ENCODE measurements at places on chromosomes 7 and 10.

GRCh38 chr10:52004342-52004949, 305.1 kb upstream of the CSTF2T start:
- no peaks in the 10 kb centered on the region for H3K27me3 ChIP-seq
- no peak overlapping the region for H3K4me3 ChIP-seq
- no peak overlapping the region for H3K27ac ChIP-seq
- H3K4me1 ChIP-seq, result no peaks in the 10 kb centered on the region
- H3K36me3 ChIP-seq, result no peaks in the 10 kb centered on the region
- no peak for DNase-seq

- no peaks in the 10 kb centered on the region for H3K36me3 ChIP-seq
- H3K27ac ChIP-seq, result no peak overlapping the region
- no peaks in the 10 kb centered on the region for H3K4me1 ChIP-seq
- no peak overlapping the region for H3K4me3 ChIP-seq
These were observed 53.5 kb downstream of the GLI3 start for GRCh38 chr7:42183547-42183946.

DNA sequence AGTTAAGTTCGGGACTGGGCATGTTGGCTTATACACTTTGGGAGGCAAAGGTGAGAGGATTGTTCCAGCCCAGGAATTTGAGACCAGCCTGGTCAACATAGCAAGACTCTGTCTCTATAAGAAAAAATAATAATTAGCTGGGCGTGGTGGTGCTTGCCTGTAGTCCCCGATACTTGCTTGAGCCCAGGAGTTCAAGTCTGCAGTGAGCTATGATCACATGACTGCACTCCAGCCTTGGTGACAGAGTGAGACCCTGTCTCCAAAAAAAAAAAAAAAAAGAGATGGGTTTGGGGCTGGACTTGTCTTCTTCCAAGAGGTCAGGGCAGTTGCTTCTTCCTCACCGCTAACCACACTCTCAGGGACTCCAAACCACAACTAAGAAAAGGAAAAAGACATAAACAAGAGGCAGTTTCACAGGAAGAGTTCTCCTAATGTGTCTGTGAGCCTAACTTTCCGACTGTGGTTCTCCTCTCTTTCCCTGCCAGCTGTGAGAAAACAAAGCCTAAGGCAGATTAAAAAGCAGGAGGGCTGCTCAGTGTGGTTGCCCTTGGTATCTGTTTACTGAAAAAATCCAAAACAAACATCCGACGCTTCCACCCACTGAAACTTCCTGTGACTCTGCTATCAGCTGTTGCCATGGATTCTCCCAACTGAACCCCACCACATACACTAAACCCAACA, 2.4 kb upstream of the SERPINE1 start:
- peaks cover 27% of the 10 kb centered on the region for H3K4me1 ChIP-seq
- H3K27ac ChIP-seq, result no peak overlapping the region
- H3K4me3 ChIP-seq, result no peak overlapping the region
- no peak for DNase-seq
- peaks cover 83% of the 10 kb centered on the region for H3K27me3 ChIP-seq
- no peaks in the 10 kb centered on the region for H3K36me3 ChIP-seq

- H3K4me1 ChIP-seq, result no peaks in the 10 kb centered on the region
- H3K4me3 ChIP-seq, result no peak overlapping the region
These were observed 277.6 kb downstream of the SFMBT2 start for GRCh38 chr10:7133278-7133677.

DNA sequence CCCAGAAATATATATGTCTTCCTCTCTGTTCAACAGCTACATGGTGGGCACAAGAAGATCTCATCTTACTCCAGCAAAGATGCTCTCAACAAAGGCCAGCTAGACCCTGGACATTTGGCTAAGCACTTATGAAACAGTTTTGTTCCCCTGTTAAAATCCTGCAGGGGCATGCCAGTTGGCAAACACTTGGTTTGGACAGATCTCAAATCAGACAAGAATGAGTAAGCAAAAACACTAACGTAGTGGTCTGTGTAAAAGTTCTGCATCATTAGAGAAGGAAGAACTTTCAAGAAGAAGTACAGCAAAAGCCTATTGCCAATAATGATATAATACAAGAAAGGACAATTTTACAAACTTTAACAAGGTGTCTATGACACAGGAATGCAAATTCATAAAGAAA, 125.6 kb downstream of the CALN1 start:
- H3K4me1 ChIP-seq, result no peaks in the 10 kb centered on the region
- no peaks in the 10 kb centered on the region for H3K36me3 ChIP-seq
- no peak overlapping the region for H3K4me3 ChIP-seq
- no peak for DNase-seq

- H3K27me3 ChIP-seq, result no peaks in the 10 kb centered on the region
- no peaks in the 10 kb centered on the region for H3K4me1 ChIP-seq
- no peaks in the 10 kb centered on the region for H3K36me3 ChIP-seq
- no peak overlapping the region for H3K4me3 ChIP-seq
- DNase-seq, result no peak
These were observed 39.2 kb upstream of the NANOS1 start for GRCh38 chr10:118990326-118990725.

DNA sequence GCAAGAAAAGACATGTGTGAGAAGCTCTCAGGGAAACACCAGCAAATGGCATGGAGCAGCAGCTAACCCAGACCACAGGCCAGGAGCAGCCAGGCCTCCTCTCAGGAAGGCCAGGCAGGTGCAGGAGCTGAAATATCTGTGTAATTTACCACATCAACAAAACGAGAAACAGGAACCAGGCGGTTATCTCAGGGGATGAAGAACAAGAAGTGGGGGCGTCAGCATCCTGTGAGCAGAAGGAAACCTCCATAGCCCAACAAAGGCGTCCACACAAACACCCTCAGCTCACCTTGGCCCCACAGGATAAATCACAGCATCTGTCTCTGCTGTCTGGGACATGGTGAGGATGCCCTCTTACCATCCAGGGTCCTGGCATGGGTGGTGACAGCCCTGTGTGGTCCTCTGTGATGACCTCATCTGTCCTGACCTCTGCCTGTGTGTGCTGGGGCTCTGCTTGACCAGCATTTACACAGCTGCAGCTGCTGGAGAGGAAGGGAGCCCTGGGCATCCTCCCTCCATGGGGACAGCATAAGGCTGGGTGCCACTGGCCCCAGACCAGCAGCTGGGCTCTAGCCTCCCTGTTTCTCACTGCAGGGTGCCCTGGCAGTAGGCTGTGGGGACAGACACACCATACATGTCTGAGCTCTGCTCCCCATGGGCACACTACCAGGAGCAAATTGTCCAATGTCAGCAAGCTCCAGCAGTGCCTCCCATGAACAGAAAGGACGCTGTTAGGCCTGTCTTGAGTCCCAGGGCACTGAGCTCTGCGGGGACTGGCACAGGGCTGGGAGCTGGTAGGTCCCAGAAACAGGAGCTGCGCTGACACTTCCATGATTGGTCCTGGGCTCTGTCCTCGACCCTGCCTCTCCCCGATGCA, 34.6 kb downstream of the ANXA8 start:
- no peak for DNase-seq
- H3K36me3 ChIP-seq, result no peaks in the 10 kb centered on the region
- no peaks in the 10 kb centered on the region for H3K27me3 ChIP-seq
- H3K4me3 ChIP-seq, result no peak overlapping the region
- peaks cover 7% of the 10 kb centered on the region for H3K4me1 ChIP-seq

DNA sequence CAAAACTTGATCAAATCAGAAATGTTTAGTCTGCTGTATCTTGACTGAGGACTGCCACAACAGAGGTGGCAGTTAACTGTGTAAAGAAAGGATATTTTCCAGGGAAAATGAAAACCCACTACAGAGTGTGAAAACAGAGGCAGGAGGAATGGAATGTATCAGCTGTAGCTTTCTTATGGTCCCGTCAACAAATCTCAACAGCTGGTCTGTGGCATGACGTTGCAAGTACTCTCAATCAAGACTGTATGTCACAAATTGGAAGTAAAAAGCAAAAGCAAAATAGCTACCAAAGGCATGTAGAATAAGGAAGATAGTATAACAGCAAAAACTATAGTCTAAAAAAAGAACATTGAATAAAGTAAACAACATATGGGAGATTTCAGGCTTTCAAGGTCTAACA, 123.5 kb downstream of the KMT2C start:
- H3K4me1 ChIP-seq, result peaks cover 6% of the 10 kb centered on the region
- H3K27me3 ChIP-seq, result no peaks in the 10 kb centered on the region
- no peak for DNase-seq
- H3K27ac ChIP-seq, result no peak overlapping the region
- no peak overlapping the region for H3K4me3 ChIP-seq

- no peaks in the 10 kb centered on the region for H3K4me1 ChIP-seq
- H3K4me3 ChIP-seq, result no peak overlapping the region
- DNase-seq, result no peak
- H3K27me3 ChIP-seq, result no peaks in the 10 kb centered on the region
These were observed 4.4 kb downstream of the FUOM start for GRCh38 chr10:133353202-133353959.

DNA sequence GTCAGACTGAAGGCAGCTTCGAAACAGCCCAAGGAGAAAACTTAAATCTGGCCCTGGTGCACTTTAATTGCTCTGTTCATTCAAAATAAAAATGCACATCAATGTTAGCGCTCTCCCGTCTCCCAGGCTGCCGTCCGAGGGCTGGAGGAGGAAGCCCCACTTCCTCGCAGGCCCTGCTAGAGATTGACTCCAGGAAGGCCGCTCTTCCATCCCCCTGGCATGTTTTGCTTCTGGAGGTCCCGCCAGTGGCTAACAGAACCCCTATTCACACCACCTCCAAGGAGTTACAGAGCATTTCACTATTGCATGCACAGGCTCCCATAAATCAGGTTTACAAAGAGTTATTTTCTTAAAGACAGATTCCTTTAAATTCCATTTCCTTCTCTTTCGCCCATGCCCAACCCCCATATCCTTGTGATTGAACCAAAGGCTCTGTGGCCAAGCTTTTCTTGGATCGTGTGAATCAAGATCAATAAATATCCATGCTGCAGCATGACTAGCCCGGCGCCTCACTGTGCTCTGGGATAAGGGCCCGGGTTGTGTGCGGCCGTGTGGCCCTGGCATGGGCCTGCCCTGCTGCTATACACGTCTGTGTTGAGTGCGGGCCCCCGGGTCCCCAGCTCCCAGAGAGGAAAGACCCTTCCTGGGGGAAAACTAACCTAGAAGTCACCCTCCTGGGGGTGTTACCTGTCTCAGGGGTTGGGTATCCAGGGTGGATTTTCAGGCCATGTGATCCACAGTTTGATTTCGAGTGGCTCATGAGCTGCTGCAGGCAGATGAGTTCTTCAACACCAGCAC, 118.7 kb upstream of the GDF10 start:
- H3K4me3 ChIP-seq, result no peak overlapping the region
- H3K27me3 ChIP-seq, result no peaks in the 10 kb centered on the region
- H3K4me1 ChIP-seq, result no peaks in the 10 kb centered on the region
- DNase-seq, result no peak
- H3K27ac ChIP-seq, result no peak overlapping the region
- no peaks in the 10 kb centered on the region for H3K36me3 ChIP-seq

GRCh38 chr10:97323501-97323900, 4.4 kb downstream of the FRAT1 start:
- H3K4me1 ChIP-seq, result peaks cover 16% of the 10 kb centered on the region
- no peaks in the 10 kb centered on the region for H3K27me3 ChIP-seq
- H3K4me3 ChIP-seq, result no peak overlapping the region
- no peak overlapping the region for H3K27ac ChIP-seq
- DNase-seq, result no peak

GRCh38 chr10:23445591-23445990, 6.7 kb downstream of the OTUD1 start:
- H3K4me1 ChIP-seq, result peaks cover 18% of the 10 kb centered on the region
- no peak overlapping the region for H3K27ac ChIP-seq
- H3K36me3 ChIP-seq, result peaks cover 3% of the 10 kb centered on the region
- no peak for DNase-seq

GRCh38 chr7:35037211-35037525, at the start of gene DPY19L1:
Gene DPY19L1 (minus strand): TSS chr7:35037485. CDS start chr7:35037394, 91 bp downstream.
- peak within 1 kb of the TSS; percentile 74 for H3K4me3 ChIP-seq
- peak within 1 kb of the TSS; percentile 55 for H3K27ac ChIP-seq
- peaks cover 2% of the 10 kb centered on the region for H3K4me1 ChIP-seq
- DNase-seq, result no peak
- H3K27me3 ChIP-seq, result peaks cover 2% of the 10 kb centered on the region

GRCh38 chr10:65581426-65582026, 1344.3 kb upstream of the LRRTM3 start:
- no peak overlapping the region for H3K27ac ChIP-seq
- no peaks in the 10 kb centered on the region for H3K27me3 ChIP-seq

DNA sequence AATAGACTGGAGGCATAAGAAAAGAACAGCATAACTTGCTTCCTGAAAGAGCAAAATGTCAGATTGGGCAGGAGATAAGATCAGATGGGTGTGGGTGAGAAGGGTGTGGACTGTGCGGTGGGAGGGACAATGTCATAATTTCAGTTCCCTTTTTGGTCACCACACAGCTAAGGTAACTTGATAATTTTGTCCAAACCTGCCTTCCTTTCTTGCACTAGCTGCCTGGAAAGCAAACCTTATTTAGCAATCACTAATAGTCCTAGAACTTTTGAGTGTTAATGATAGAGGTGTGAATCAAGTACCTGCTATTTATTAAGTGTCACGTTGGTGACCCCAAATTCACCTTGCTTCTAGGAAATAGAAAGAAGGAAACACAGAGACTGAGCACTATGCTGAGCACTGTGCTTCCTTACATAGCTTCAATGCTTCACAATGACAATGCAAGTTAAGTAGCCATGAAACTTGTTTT, 72.4 kb upstream of the SP4 start:
- peaks cover 44% of the 10 kb centered on the region for H3K4me1 ChIP-seq
- no peak overlapping the region for H3K4me3 ChIP-seq
- no peaks in the 10 kb centered on the region for H3K27me3 ChIP-seq
